Neural crest cell (in vitro differentiated cells): ENCODE measurements at places on chromosomes 3 and 15.
A peak's percentile ranks its signal among the peaks of the same experiment; 100 is the strongest.

DNA sequence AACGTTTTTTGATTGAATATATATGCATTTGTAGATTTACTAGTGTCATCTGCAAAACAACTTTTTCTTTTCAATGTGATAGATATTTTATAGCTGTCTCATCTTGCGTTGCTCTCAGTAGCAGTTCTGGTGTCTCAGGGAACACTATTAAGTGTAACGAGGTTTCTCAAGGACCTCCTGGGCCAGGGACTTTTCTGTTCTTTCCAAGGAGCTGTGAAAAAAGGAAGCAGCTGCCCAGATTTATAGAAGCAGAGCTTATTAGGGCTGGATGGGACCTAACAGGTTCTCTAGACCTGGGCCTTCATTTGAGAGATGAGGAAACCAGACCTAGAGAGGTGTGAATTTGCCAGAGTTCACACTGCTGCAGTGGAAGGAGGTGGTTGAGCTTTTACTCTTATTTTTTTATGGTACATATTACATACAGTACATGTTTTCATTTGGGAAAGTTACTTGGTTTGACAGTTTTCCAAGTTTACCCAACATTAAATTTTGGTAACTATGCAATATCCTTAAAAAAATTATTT lies 16.1 kb downstream of the MAP2K1 start:
- DNase-seq = no peak

GRCh38 chr15:38441130-38441519 lies 12.8 kb upstream of the FAM98B start:
- no peak for DNase-seq

- no peak for DNase-seq
Observed at GRCh38 chr3:147699175-147699838, 290.1 kb downstream of the ZIC1 start.

DNA sequence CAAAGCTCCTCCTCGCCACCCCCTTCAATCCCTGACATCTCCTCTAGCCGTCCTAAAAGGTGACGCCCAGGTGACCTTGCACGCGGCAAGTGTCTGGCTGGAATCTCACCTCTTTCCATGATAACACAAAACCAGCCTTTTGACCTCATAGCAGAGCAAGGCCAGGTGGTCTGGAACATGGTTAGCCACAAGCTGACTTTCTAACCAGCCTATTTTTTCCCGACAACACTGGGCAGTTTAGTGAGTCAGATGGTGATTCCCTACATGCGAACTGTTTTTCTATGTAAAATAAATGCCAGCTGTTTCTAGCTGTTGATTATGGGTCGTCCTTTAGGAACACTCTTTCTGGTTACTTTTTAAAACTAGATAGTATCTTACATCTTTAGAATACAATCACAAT lies 243.0 kb downstream of the CD47 start:
- DNase-seq = no peak

DNA sequence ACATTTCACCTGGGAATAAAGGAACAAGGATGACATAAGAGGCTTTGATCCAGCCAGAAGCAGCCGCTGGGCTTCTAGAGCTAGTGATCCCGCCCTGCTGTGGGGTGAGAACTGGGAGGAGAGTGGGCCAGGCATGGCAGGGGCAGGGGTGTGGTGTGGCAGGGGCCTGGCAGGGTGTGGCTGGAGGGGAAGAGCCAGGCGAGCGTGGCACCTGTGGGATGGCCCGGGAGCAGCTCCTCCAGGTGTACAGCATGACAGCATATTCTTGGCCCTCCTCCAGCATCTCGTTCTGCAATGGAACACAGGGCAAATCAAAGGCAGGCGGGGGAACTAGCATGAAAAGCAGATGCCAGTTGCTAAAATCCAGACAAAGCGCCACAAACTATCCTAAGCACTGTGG lies 35.5 kb downstream of the CYFIP1 start:
- no peak for DNase-seq

GRCh38 chr3:71521021-71521352 lies 62.5 kb downstream of the FOXP1 start:
- no peak for DNase-seq

- no peak for DNase-seq
Observed at GRCh38 chr15:94286583-94286982, 55.2 kb downstream of the MCTP2 start.

DNA sequence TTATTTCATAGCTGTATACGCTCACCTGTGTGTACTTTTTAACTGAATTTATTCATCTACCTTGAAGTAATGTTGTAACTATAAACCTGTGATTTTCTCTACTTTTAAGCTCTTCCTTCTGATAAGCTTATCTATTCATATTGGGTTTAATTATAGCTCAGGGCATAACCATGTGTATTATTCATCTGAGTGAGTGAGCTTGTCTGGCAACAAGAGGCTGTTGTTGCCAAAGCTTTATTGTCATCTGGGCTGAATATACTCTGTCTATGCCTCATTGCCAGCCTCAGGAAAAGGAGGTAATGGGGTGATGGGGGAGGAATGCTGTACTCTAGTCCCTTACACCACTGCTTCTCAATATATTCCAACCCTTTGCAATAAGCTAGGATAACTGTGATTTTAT lies 292.4 kb downstream of the UBE2E2 start:
- no peak for DNase-seq

DNA sequence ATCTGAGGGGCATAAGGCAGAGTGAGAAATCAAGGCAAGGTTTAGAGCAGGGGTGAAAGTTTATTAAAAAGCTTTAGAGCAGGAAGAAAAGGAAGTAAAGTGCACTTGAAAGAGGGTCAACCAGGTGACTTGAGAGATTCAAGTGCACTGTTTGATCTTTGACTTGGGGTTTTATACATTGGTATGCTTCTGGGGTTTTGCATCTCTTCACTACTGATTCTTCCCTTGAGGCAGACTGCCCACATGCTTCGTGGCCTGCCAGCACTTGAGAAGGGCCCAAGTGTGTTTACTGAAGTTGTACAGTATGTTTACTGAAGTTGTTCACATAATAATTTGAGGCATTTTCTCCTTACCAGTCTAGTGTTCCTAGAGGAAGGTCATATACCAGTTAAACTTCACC lies 367.0 kb upstream of the UBE2E2 start:
- DNase-seq = no peak

DNA sequence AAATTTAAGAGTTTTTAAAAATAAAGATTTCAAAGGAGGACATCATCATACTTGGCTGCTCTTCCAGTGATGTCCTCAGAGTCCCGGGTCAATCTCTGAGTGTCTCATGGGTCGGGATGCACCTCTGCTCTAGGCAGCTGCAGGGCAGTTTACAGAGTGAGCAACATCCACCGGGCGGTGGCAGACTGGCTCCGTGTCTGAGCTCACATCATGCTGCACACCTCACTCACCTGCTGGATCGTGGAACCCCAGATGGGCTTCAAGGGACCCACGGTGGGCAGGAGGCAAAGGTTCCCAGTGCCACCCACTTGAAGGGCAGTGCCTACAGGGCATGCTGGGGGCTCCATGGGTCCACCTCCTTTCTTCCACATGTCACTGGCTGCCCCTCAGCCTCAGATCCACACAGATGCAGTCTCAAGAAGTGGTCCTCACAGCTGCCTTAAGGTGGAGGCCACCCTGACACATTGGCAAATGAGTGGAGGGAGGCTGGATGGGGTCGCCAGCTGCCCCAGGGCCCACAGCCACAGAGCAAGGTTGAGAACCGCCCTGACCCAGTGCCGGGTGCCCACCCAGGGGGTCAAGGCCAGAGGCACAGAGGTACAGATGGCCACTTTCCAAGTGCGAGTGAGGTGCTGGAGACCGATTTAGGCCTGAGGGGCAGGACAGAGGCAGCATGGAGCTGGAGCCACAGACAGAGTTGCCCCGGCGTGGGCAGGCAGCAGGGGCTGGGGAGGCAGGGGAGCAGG lies 25.2 kb downstream of the CYFIP1 start:
- no peak for DNase-seq

DNA sequence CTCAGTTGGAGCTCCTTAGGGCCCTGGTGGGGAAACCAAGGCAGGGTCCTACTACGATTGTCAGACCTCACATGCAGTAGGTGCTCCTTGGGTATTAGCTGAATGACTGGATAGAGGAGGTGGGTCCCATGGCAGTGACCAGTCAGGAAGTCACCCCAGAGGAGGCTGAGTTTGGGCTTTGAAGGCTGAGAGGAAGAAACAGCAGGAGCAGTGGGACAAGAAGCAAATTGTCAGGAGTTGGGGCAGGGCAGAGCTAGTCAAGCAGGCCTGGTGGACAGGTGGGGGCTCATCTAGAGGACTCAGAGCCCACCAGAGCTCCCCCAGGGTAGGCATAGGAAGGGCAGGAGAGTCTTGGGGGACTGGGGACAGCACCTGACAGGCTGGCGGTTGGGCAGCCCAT lies 3.1 kb downstream of the NBEAL2 start:
- DNase-seq = no peak

- DNase-seq = peak; percentile 37
Observed at GRCh38 chr3:131033480-131034080, 6.9 kb downstream of the NEK11 start.

DNA sequence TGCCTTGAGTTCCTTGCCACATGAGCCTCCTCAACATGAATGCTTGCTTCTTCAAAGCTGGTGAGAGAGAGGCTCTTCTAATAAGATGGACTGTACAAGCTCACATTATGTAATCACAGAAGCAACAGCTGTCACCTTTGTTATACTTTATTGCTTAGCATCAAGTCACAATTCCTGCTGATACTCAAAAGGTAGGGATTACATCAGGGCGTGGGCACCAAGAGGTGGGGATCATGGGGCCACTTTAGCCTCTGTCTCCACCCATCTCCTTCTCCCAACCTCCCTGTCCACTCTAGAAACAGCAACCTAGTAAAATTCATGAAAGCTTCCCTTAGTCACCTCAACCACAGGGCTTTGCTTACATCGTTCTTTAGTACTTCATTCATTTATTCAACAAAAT lies 95.9 kb downstream of the FAM43A start:
- no peak for DNase-seq

DNA sequence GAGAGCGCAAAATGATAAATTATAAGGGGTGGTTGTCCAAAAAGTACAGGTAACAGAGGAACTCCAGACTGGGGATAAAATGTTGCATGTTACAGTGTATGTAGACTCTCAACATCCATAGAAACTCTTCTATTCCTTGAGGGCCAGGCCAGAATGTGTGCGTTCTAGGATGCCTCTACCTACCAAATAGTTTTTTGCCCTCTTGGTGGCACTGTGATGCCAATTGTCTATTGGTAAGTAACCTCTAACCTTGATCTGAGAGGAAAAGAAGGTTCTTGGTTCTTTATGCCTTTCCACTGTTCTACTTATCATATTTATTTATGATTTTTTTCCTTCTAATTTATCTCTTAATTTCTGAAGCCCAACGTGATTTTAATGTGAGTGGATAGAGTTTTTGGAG lies 424.6 kb downstream of the GRM7 start:
- no peak for DNase-seq

DNA sequence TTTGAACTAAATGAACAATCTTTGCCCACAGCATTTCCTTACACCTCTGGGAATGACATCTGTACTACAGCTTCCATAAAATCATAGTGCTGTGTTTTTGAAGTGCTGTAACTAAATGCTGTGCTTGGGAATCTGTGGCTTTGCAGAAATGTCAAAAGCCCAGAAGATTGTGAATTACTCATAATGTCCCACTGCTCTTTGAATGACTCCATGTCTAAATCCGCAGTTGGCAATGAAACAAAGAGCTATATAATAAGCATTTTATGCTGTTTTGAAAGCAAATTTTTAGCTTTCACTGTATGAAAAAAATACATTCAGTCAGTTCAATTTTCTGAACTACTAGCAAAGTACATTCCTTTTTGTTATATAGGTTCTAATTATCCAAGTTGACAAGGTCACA lies 88.6 kb upstream of the ADAMTS17 start:
- DNase-seq = no peak

GRCh38 chr3:38528457-38528856 lies 32.3 kb downstream of the EXOG start:
- DNase-seq = no peak

GRCh38 chr3:116135457-116136085 lies 309.7 kb downstream of the LSAMP start:
- no peak for DNase-seq

GRCh38 chr3:186909078-186909853 lies 21.1 kb upstream of the ST6GAL1 start:
- no peak for DNase-seq

- DNase-seq = peak; percentile 53
Observed at GRCh38 chr3:129383292-129383860, 45.1 kb downstream of the EFCAB12 start.

- DNase-seq = no peak
Observed at GRCh38 chr3:120688121-120688520, 6.1 kb upstream of the HGD start.

DNA sequence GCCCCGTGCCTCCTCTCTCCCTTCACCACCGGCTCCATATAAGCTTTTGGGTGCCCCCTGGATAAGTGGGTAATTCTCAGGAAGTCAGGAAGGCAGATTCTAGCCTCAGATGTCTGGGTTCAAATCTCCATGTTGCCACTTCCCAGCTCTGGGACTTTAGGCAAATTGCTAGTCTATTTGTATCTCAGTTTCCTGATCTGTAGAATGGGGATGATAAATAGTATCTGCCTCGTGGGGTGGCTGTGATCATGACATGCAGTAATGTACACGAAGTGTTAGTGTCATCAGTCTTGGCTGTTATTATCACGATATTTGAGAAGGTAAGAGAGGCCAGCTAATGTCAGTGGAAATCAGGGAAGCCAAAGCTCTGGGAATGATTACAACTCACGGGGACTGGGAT lies 43.3 kb downstream of the MUC4 start:
- no peak for DNase-seq

DNA sequence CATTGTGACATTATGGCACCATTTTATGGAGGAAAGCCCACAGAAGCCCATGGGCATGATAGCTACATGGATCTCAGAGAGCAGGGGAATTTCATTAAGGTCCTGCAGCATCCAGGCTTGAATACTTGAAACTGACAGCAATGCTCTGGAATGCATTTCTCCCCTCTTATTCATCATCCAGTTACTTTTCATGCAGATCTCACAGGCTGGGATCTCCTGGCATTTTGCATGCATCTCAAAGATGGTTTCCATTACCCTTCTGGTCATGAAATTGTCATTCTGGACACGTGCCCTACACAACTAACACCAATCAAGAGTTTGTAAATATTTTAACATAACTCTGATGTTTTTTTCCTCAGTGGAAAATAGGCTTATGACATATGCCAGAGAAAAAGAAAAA lies 32.4 kb downstream of the VGLL3 start:
- DNase-seq = no peak

- no peak for DNase-seq
Observed at GRCh38 chr3:78455166-78455565, 1312.6 kb downstream of the ROBO1 start.

DNA sequence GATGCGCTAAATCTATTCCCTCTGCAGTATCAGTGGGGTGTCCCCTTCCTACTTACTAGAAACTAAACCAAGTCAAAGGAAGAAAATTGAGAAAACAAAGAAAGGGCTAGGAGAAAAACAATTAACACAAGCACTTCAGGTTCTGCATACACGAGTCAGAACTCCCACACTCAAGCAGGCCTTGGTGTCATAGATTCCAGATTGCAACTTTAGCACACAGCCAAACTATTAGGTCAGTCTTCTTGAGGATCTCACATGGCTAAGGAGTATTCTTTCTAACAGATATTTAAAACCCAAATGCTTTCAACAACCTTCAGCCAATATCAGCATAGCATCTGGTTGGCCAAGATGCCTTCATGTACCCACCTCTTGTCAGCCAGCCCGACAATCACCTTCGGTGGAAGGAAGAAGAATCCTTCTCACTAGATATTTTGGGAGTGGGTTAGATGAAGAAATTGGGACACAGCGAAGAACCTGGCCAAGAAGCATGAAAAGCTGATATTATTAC lies 340.0 kb downstream of the VPS13C start:
- no peak for DNase-seq

GRCh38 chr3:55482496-55483195 lies 4.5 kb downstream of the WNT5A start:
- peak; percentile 33 for DNase-seq
